ENCODE measurements at places on chromosomes 13 and 19.

DNA sequence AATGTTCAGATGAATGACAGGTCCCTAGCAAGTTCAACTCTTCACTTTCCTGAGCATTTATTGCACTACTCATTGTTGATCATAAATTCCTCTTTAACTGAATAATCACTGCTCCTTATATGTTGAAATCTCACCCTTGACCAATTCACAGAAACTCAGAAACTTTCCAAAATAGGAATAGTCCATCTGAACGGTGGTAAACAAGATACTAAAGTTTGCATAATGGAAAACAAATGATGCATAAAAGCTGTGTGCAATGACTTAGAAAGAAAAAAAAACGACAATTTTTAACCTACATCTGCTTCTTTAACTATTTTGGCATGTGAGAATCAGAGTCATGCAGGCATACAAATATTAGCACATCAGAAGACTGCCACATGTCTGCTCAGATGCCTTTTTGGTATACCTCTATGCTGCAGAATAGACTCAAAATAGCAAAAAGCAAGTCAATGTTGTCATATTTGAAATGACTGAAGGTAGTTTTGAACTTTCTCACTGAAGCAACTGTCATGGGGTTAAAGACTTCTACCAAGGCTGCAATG is 34.8 kb downstream of the SLC10A2 start:
- no peak for DNase-seq

GRCh38 chr19:800360-801029 is 3.2 kb downstream of the PTBP1 start:
- no peak for DNase-seq

DNA sequence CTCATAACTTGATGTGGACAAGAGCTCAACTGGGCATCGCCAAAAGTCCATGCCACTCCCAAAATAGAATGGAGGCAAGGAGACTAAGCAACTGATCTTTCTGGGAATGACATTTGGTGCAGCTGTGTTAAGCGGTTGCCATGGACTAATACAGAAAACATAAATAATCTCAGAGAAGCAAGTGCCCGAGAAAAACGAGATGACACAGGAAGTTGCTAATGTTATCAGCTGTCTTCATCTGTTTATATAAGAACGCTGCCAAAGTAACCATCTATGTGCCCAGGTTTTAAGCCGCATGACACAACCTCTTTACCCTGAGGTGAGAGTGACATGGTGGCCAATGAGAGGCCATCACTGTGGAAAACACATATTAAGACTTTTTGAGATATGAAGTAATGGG is 54.9 kb upstream of the SACS start:
- DNase-seq = peak; percentile 86

DNA sequence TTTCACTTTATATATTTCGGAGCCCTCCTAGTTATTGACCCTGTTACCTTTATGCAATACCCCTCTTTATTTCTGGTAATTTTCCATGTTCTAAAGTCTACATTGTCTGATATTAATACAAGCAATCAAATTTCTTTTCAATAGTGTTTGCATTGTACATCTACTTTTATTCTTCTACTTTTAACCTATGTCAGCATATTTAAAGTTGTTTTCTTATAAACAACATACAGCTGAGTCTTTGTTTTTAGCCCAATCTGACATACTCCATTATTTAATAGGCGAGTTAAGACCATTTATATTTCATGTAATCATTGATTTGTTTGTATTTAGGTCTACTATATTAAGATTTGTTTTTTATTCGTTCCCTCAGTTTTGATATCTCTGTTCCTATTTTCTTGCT is 108.5 kb upstream of the SPACA7 start:
- no peak for DNase-seq

DNA sequence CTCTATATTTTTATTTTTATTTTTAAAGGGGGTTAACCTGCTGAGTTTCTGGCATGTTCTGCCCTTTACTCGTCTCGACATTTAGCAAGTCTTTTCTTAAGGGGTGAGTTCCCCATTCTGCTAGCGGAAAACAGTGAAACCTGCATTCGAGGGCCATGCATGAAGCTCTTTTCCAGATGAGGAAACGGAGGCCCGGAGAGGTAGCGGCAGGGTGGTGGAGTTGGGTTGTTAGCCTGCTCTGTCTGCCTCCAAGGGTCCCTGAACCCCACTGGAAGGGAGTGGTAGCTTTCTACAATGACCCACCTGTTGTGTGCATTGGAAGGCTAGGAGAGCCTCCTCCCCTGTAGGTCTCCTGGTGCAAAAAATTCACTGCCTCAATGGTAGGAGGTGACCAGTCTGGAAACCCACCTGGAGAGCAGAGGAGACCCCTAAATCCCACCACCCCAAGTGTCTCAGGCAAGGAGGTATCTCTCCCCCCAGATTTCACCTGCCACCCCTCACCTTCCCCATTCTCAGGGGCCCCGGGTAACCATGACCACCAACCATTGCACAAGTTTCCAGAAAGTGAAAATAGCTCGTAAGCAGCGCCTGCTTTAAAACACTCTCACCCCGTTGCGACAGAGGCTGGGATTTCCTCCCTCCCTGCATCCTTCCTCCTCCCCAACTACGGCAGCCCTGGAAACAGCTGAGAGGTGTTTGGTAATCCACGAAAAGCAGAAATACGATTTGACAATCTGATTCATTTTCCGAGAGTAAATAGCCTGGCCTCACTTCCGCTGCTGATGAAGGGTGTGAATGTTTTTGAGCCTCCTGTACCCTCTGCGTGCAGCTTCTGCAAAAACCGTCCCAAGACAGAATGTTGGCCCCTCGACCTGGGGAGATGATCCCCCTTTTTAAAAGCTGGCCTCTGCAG is 3.5 kb downstream of the KLF2 start:
- DNase-seq = no peak

- no peak for DNase-seq
Measured at GRCh38 chr13:112392719-112393118, 16.6 kb downstream of the SPACA7 start.

- no peak for DNase-seq
Measured at GRCh38 chr13:23616228-23616627, 46.0 kb downstream of the TNFRSF19 start.

DNA sequence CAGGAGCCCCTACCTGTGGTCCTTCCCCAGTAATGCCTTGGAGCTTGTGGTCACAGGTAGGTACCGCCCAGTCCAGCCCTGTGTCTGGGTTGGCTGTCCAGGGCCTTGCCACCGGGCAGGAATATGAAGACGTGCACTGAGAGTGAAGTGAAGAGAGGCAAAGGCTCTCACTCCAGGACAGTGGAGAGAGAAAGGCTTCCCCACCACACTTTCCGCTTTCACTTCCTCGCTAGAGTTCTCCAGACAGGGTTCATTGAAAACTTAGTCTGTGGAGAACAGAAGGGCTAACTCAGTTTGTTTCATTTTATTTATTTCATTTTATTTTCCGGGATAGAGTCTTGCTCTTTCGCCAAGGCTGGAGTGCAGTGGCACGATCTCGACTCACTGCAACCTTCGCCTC is 14.2 kb downstream of the FCAR start:
- no peak for DNase-seq
